ENCODE measurements at places on chromosomes 13 and 19.

GRCh38 chr19:45901432-45901911, 941 bp downstream of the MYPOP start:
- DNase-seq = no peak

GRCh38 chr13:44132710-44133109, 240.9 kb upstream of the SERP2 start:
- no peak for DNase-seq

GRCh38 chr13:99854366-99854765, 117.2 kb downstream of the ZIC5 start:
- no peak for DNase-seq

GRCh38 chr19:3503036-3503572, 2.6 kb upstream of the DOHH start:
- no peak for DNase-seq

- DNase-seq = no peak
Measured at GRCh38 chr19:44753932-44754749, 5.6 kb downstream of the BCL3 start.

DNA sequence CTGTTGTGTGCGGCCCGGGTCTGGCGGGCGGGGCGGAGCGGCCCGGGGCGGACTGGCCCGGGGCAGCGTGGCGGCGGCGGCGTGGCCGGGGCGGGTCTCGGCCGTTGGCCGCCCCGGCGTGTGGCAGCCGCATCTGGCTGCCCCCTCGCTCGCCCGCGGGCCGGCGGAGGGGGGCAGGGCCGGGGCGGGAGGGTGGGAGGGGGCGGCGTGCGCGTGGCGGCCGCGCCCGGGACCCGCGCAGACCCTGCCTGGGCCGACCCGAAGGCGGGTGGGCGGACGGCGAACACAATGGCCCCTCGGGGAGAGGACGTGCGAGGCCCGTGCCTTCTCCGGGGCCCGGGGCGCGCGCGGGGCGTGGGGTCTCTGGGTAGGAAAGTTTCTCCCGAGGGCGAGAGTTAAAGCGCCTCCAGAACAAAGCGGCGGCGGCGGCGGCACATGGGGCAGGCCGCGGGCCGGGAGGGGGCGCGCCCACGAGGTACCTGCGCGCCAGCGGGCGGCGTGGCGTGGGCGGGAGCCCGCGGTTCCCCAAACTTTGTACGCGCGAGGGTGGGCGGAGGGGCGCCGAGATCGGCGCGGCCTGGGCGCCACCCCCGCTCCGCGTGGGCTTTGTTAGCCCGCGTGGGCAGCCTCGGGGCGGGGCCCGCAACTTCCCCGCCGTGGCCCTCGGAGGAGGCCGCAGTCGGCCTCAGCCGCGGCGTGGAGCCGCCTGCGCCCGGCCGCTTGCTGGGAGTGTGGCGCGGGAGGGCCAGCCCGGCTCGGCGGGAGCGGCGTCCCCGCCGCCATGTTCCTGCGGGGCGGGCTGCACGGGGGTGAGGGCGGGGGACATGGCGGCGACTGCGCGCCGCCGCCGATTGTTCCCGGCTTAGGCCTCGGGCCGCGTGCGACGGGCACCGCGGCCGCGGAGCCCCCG, 764 bp downstream of the MIR17HG start:
- DNase-seq = peak; percentile 66

- no peak for DNase-seq
Measured at GRCh38 chr13:27367570-27367969, 56.8 kb upstream of the GTF3A start.

DNA sequence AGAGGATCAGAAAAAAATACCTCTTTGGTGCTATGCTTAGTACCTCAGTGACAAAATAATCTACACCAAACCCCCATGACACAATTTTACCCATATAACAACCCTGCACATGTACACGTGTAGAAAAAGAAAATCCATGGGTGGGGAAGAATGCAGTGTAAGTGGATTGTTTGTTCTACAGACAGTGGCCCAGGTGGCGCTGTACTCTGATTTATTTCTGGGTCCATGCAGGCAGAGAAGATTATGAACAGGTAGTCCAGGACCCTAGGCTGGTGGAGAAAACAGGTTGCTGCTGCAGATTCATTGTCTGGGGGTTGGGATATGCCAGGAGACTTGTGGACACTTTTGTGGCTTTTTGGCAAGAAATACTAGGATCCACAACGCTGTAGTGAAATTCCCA, 9.1 kb downstream of the ZNF100 start:
- no peak for DNase-seq

GRCh38 chr13:99656844-99657381, 155.6 kb downstream of the TM9SF2 start:
- no peak for DNase-seq

GRCh38 chr13:30647420-30647819, 29.7 kb downstream of the USPL1 start:
- no peak for DNase-seq

GRCh38 chr13:109593230-109593629, 193.2 kb downstream of the IRS2 start:
- DNase-seq = no peak

GRCh38 chr13:51738226-51738905, 65.6 kb downstream of the DHRS12 start:
- DNase-seq = no peak

DNA sequence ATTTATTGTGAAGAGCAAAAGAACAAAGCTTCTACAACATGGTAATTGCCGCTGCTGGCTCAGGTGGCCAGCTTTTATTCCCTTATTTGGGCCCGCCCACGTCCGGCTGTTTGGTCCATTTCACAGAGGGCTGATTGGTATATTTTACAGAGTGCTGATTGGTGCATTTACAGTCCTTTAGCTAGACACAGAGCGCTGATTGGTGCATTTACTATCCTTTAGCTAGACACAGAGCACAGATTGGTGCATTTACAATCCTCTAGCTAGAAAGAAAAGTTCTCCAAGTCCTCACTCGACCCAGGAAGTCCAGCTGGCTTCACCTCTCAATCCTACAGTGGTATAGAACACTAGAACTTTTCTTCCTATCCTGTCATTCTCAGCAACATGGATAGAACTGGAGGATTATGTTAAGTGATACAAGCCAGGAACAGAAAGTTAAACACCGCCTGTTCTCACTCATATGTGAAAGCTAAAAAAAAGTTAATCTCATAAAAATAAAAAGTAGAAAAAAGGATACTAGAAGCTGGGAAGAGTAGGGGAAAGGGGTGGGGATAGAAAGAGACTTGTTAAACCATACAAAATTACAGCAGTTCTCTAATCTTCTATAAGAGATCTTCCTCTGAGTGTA, 33.6 kb upstream of the FARP1 start:
- DNase-seq = no peak

GRCh38 chr19:41694831-41695635, 7.0 kb upstream of the CEACAM7 start:
- no peak for DNase-seq

- no peak for DNase-seq
Measured at GRCh38 chr13:76222511-76222910, 586.4 kb downstream of the LMO7 start.

DNA sequence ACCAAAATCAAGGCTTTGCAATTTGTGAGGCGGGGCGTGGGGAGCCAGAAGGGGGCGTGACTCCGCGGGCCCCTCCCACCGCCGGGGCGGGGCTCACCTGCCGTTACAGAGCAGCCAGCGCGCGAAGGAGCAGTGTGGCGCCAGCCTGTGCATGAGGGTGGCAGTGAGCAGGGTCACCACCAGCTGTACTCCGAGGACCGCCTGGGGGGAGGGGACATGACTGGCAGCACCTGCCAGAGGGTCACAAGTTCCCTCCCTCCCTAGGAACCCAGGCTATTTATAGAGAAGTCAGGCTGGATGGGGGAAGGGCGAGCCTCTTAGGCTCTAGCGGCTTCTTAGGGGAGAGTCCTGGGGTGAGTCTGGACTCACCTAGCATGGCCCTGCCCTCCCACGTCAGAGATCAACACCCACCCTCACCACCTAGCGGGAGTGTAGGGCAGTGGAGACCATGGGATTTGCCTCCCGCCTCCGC, 3.6 kb downstream of the TMEM161A start:
- DNase-seq = peak; percentile 34

DNA sequence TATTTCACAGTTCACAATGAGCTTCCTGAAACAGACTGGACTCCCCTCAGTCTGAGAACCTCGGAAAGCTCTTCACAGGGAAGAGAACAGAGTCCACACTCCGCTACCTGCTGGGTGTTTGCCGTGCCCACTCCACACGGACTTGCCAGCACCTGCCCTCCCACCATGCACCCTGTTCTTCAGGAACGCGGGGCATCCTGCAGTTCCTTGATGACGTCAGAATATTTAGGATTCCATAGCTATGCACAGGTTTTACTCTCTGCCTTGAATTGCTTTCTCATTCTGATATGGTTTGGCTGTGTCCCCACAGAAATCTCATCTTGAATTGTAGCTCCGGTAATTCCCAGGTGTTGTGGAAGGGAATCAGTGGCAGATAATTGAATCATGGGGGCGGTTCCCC, 74.4 kb upstream of the FARP1 start:
- no peak for DNase-seq

- DNase-seq = no peak
Measured at GRCh38 chr19:31114585-31114984, 234.7 kb downstream of the TSHZ3 start.

- DNase-seq = peak; percentile 44
Measured at GRCh38 chr19:7852851-7853769, 21.1 kb downstream of the PRR36 start.

DNA sequence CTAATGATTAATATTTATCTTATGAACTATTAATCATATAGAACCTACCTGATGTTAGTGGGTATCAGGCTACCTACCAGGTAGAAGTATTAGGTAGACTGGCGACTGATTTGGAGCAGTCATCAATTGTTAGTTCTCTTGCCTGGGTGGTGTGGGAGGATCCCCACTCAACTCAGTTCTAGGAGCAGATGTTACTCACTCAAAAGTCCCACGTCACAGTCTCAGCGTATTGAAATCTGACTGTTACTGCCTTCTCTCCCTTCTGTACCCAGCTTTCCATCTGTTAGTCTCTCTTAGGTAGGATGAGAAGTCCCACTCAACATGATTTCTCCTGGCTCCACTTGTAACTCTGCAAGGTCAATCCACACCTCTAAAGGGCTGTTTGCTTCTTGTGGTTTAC, 102.7 kb downstream of the OLFM4 start:
- DNase-seq = no peak

DNA sequence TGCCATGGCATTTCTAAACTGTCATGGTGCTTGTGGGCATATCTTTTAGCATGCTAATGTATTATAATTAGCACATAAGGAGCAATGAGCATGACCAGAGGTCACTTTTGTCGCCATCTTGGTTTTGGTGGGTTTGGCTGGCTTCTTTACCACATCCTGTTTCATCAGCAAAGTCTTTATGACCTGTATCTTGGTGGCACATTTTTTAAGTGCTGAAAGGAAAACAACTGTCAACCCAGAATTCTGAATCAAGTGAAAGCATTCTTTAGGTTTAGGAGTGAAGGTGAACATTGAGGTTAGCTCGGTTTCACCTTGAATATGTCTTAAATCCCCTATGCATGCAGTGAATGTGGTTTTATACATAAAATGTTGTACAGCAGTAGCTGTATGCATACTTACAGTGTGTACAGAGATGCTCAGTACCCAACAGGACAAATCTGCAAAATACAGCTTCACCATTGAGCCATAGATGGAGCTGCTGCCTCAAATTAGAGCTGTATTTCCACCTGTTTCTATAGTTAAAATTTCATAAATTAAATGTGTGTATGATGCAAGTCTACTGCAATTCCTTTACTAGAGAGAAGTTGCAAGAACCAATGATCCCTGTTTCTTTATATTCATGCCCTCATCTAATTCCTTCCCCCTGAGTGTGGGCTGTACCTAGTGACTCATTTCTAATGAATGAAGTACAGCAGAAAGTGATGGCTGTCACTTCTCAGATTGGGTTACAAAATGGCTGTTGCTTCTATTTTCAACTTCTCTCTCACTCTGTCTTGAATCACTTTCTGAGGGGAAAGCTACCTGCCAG, 25.2 kb upstream of the IGSF23 start:
- DNase-seq = no peak

- no peak for DNase-seq
Measured at GRCh38 chr19:4577020-4577782, 17.7 kb upstream of the SEMA6B start.

GRCh38 chr19:54875506-54875905, 1.5 kb downstream of the FCAR start:
- DNase-seq = no peak

DNA sequence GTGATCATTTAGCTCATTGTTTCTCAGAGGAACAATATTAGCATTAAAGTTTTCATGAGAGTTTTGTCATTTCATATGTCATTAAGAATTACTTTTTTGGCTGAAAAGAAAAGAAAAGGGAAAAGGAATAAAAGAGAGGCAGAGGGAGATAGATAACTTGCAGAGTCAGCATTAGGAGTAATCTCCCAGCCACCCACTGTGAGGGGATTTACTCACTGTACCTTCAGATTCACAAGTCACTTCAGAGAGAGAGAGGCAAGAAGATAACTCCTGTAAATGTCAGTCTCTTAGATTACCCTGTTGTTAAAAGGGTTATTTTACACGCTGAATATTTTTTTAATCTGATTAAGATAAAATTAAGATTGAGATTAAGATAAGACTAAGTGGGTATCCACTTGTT, 125.2 kb downstream of the POU4F1 start:
- DNase-seq = no peak

DNA sequence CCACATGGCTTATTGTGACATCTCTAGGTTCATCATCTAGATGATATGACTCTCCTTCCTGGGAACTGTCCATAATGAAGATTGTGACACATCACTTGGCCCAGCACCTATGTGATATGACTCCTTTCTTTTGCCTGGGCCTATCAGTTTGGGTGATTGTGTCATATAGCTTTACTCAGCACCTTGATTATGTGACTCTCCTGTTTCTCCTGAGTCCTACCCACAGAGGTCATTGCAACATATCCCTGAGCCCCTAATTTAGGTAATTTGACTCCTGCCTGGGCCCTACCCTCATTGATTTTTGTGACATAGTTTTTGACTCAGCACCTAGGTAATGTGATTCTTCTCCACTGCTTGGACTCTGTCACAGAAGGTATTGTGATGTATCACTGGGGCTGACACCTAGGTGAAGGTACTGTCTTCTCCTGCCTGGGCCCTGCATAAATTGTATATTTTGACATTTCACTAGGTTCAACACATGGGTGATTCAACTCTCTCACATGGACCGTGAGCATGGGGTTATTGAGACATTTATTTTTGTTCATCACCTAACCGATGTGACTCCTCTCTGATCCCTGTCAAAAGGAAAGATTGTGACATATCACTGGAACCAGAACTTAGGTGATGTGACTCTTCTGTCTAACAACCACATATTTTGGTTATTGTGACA, 26.2 kb upstream of the ZNF254 start:
- DNase-seq = no peak

DNA sequence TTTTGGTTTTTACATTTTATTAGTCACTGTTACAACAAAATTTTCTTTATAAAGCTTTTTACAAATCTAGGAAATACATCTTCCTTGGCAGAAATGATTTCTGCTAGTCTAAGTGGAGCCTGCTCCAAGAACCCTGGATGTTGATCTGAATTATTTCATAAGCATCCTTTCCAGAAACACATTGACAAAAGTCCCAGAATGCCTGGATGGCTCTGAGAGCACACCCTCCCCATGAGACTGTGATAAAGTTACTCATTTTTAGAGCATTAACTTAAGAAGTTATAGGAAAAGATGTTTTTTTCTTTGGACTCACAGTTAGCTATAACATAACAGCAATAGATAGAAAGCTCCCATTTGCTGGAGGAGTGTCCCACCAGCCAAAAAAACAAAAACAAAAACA, 559.6 kb upstream of the SPRY2 start:
- DNase-seq = no peak
